ENCODE measurements at places on chromosomes 5 and 9.

- DNase-seq, result no peak
Measured at GRCh38 chr5:146644831-146645230, 128.8 kb upstream of the GPR151 start.

DNA sequence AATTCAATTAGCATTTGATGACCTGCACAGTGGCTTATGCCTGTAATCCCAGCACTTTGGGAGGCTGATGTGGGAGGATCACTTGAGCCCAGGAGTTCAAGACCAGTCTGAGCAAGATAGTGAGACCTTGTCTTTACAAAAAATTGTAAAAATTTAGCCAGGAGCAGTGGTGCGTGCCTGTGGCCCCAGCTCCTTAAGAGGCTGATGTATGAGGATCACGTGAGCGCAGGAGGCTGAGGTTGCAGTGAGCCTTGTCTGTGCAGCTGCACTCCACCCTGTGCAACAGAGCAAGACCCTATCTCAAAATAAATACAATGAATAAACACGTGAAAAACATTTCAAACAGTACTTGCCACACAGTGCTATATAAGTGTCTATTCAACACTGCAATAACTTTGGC is 4.2 kb downstream of the ABCA1 start:
- DNase-seq, result no peak

- no peak for DNase-seq
Measured at GRCh38 chr9:126205265-126205664, 121.4 kb upstream of the MVB12B start.

- no peak for DNase-seq
Measured at GRCh38 chr5:161314033-161314432, 232.5 kb downstream of the GABRB2 start.

DNA sequence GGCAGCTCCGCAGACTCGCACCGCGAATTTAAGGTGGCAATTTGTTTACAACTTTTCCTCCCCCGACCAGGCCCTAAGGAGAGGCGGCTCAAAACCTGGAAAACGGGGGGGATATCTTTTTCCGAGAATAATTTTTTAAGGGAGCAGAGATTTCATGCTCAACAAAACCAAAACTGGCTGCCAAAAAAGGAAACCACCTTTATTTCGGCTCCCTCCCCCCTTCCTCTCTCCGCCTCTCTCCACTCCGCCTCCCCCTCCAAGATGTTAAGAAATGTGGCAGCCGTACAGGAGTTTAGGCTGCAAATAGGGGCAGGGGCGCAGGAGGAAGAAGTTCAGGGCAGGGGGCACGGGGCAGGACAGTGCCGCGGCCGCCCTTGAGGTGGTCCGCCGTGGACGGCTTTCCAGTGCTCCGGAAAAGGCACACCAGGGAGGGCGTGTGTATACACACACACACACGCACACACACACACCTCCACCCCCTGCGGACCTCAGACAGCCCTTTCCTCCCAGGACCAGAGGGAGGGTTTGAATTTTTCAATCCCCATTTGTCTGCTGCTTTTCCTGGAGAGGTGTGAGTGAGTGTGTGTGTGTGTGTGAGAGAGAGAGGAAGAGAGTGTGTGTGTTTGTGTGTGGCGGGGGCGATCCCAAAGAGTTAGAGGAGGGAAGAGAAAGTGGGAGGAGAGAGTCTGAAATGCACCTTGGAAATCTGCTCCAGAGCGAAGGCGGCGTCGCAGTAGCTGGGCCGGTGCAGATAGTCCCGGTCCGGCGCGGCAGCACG is 9.1 kb downstream of the PTCH1 start:
- DNase-seq, result no peak

GRCh38 chr9:131728546-131728910 is 11.3 kb downstream of the RAPGEF1 start:
- peak; percentile 62 for DNase-seq

DNA sequence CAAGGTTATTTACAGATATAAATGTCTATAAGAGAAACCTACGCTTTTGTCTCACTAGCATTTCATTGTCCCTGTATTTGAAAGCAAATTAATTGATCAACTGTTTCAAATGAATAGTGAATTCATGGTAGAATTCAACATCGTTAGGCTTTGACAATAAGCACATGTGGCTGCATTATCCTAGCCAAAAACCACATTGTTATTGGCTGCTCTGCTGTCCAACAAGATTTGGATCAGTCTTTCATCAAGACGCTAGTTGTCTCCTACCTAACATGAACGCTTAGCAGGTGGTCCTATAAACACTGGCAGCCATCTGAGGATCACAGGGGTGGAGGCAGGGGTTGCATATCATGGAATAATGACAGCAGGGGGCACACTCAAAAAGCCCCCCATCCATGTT is 455.0 kb downstream of the CTNND2 start:
- no peak for DNase-seq

DNA sequence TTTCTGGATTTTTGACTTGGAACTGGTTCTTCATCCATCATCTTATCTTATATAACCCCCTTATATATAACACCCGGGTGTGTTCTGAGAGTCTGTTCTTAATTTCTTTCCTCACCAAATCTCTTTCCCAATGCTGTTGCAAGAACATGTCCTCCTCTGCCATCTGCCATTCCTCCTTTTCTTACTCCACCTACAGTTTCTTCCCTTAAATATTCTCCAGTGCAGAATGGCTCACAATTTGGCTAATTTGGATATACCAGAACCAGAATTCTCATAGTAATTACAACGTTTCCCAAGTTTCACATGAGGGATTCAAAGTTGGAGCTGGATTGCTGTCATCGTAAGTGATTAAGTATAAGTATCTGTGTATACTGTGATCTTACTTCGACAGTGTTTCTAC is 28.0 kb downstream of the SKP2 start:
- no peak for DNase-seq

DNA sequence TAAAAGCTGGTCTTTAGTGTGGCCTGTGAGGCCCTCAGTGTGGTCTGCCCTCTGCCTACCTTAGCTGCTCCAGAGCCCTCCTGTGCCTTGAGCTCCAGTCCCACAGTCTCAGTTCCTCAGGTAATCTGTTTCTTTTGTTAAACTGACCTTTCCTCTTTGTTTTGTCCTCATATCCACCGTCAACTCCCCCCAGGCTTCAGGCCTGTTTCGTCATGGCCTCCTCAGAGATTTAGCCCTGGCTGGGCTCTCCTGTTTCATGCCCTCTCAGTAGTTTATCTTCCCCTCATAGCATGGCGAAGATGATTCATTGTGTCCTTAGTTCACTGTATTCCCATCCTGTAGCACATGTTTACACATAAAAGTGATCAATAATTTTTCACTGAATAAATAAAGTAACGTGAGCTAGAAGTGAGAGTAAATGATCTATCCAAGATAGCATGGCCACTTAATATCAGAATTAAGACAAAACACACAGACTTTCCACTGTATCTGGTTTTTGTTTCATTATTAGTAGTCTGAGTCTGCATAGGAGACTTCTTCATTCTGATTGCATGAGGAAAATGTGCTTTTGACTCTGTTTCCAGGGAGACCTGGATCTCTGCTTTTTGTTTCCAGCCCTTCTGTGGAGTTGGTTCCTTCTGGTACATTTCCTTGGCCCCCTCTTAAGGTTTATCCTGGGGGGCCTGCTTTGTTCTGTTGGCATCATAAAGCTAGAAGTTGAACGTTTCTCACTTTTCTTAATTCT is 70.5 kb downstream of the SNX24 start:
- DNase-seq, result no peak

- no peak for DNase-seq
Measured at GRCh38 chr9:135251996-135252760, 164.7 kb downstream of the OLFM1 start.

GRCh38 chr5:39446231-39446630 is 21.5 kb upstream of the DAB2 start:
- DNase-seq, result no peak

DNA sequence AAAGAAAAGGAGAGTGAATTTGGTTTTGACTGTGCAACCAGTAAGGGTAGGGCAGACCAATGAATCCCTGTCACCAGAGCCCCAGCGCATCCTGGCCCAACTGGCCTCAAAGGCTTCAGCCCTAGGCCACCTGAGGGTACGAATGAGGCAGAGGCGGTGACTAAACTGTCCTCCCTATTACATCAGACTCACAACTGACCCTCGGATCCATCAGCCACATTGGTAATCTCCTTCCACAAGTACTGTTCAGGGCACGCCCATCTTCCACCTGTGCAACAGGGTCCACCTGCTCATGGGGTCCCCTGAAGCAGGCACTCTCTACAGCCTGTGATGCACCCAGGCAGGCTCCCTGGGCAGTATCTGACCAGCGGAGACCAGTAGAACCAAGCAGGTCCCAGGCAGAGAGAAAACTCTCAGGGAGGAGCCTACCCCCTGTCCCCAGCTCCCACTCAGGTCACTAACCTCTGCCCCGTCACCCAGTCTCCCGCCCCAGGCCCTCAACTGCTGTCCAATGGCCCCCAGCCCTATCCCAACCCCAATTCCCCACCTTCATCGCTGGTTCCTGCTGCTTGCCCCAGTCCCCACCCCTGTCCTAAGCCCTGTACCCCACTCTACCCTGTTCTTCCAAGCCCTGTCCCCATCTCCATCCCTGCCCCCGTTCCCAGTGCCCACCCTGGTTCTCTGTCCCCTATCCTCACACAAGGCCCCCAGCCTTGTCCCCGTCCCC is 904 bp downstream of the EDF1 start:
- DNase-seq, result no peak

DNA sequence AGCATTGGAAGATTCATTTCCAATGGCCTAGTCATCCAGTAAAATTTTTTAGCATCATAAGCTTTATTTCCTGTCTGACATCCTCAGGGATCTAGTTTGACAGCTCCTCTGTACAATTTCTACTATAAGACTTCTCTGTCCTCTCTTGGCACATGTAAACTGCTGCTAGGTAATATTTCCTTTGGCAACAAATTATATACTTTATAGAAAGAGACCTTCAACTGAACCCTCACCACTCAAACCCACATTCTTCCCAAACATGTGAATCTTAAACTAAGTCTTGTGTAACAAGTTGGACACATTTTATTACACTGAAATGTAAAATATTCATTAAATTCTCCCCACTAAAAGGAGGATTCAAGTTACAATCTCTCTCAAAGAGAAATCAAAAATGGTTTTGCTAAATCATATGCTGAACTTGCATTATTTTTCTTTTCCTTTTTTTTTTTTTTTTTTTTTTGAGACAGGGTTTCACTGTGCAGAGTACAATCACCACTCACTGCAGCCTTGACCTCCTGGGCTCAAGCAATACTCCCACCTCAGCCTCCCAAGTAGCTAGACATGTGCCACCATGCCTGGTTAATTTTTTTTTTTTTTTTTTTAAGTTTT is 36.9 kb downstream of the SCAI start:
- no peak for DNase-seq

DNA sequence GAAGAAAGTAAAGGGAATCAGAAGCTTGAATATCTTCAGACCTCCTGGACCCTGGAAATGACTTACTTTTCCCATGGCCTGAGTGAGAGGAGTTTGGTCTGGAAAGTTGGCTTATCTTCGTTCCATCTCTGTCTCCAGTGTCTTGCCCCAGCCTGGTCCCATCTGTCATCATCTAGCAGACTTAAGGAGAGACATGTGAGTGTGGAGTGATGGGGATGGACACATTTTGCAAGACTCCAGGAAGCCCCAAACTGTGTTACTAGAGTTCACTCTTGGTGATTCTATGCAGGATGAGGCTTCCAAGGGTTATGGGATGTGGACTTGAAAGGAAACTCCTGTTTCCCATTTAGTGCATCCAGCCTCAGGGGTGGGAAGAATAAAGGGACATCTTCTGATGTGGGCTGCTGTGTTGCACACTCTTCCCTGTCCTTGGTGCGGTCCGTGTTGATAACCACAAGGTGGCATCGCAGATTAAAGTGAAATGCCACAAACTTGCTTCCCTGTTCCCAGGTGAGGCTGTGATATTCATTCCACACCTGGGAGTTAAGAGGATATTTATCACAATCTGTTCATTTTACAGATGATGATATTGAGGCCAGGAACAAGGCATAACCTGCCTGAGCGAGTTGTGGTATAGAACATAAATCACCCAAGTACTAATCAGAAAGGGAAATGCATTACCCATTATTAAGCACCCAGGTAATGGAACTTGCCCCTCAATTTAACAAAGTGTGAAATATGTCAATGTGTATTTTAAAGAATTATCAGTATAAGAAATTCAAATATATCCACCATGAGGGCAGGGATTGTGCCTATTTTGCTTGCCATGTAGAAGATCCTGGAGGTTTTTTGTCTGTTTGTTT is 269.9 kb upstream of the PAPPA start:
- DNase-seq, result no peak

DNA sequence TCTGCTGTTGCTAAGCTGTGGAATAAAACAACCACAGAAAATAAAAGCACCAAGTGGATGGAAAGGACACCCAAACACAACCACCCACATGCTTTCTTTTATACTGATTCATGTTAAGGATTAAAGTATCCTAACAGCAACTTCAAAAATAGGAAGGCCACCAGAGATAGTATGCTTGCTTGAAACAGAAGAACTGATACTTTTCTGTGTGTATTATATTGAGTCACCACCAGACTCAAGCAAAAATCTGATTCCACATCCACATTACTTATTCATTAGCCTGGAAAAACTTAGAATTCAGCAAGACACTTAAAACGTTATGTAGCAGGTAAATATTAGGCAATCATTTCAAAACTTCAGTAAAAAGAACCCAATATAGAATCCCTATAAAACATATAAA is 52.3 kb downstream of the ZDHHC21 start:
- no peak for DNase-seq

GRCh38 chr9:126151031-126151685 is 175.5 kb upstream of the MVB12B start:
- no peak for DNase-seq

- DNase-seq, result peak; percentile 29
Measured at GRCh38 chr5:173925449-173926071, 37.4 kb downstream of the CPEB4 start.
